ENCODE measurements at places on chromosomes 2 and 18.

DNA sequence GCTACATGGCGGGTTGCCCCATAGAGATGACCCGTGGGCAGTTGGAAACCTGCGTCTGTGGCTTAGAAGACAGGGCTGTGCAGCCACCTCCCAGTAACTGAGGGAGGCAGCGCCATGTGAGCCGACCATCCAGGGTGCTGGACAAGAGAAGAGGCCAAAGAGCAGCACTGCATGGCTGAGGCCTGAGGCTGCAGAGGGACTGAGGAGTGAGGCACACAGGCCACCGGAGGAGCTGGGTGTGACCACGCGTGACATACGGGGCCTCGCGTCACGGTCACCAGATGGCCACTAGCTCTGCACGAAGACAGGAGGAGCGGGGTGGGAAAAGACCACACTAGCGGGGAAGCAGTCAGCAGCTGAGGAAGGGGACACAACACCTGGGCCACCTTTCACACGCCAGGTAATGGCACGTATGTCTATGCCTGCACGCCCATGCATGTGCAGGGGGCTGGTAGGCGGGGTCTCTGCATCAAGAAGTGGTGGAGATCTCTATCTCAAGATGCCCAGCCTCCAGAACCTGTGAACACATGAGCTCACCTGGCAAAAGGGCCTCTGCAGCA lies 61.4 kb downstream of the NDUFA10 start:
- no peak for DNase-seq

DNA sequence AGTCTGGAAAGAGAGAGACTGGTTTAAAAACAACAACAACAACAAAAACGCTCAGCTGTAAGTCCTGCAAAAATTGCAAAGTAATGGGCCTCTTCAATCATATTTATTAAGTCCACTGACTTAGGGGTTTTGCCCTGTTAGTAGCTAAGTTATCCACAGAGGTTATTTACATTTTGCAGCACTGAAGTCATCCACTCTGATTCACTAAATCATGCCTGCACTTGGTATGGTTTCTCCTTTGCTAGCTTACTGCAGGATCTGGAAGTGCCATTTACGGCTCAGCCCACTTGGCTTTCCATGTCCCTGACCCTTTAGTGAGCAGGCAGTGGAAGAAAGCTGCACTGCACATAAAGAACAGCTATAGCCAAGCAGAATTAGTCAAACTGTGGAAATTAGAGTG lies 484.4 kb downstream of the NRXN1 start:
- DNase-seq: no peak

DNA sequence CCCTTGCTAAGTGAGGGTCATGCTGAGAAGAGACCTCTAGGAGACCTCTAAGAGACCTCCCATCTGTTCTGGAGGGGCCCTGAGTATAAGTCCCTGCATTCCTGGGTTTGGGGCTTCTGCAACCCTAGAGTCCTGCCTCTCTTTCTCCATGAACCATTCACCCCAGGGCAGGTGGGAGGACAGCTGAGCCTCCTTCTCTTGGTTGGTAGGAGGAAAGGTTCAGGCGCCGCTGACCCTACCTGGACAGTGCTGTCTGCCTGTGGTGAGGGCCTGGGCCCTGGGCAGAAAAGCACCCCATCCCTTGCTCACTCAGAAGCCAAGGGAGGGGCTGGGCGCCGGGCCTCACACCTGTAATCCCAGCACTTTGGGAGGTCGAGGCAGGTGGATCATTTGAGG lies 604 bp upstream of the VIL1 start:
- no peak for DNase-seq

DNA sequence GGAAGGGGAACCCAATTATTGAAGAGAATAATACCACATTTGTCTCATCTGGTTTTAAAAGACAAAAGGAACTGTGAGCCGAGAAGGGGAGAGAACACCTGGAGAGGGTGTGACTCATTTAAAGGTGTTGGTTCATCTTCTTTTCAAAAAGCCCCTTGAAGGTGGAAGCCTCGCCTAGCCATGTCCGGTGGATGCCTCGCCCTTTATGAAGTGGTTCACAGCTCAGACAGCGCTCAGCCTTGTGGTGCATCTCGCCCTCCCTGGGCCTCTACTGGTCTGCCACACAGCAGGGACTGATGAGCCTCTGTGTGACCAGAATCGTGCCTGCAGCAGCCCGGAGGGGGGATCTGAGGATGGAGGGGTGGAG lies 290.0 kb upstream of the CXCR4 start:
- no peak for DNase-seq

GRCh38 chr2:36338827-36339145 lies 16.8 kb upstream of the CRIM1 start:
- no peak for DNase-seq

- no peak for DNase-seq
Observed at GRCh38 chr18:12770469-12771219, 67.8 kb downstream of the PSMG2 start.

- DNase-seq: no peak
Observed at GRCh38 chr2:67309281-67309680, 87.9 kb upstream of the ETAA1 start.

DNA sequence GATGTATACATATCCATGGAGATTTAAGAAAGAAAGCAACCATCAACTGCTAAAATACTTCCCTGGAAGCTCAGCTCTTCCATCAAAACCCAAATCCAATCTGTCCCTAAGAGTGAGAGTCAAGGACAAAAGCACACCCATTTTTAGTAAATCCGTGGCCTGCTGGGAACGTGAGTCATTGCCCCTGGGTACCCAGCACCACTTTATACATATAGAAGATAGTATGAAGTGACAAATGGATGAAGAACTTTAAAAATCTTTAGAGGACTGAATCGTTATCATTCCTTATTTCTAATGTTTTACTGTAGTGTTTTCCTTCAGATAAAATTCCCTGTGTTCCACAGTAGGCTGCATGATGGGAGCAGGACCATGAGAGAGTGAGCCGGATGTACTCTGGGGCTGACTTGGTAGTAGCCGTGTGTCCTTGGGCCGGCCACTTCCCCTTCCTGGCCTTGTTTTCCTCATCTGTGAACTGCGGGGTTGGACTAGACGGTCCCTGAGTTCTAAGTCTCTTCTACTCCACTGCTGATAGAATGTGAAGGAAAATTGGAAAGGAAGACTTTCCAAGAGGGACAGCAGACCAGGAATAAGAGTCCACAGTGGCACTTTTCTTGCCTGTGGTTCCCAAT lies 28.5 kb upstream of the CEP68 start:
- no peak for DNase-seq

GRCh38 chr2:127664065-127664894 lies 11.1 kb downstream of the LIMS2 start:
- DNase-seq: no peak

GRCh38 chr2:186060744-186061440 lies 322.3 kb downstream of the FSIP2 start:
- no peak for DNase-seq

- no peak for DNase-seq
Observed at GRCh38 chr2:14700753-14701152, 68.2 kb downstream of the LRATD1 start.

DNA sequence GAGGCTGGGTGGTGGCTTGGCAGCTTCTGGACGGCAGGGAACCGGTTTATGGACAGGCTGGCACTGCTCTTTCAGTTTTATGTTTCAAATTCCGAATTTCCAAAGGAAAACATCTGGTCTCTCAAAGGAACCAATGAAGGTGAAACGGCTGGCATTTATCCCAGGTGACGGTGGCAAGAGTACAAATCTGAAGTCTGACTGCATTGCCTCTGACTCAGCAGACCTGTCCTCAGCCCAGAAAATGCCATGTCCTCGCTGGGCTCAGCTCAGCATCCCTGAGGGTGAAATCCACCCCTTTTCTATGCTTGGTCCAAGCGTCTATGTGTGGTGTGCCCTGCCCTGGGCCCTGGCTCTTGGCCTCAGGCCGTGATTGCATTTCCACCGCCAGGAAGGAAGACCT lies 38.1 kb downstream of the NAPG start:
- DNase-seq: no peak

- DNase-seq: no peak
Observed at GRCh38 chr2:117212562-117212961, 601.9 kb upstream of the DDX18 start.

- no peak for DNase-seq
Observed at GRCh38 chr18:54857499-54857898, 29.2 kb downstream of the RAB27B start.

DNA sequence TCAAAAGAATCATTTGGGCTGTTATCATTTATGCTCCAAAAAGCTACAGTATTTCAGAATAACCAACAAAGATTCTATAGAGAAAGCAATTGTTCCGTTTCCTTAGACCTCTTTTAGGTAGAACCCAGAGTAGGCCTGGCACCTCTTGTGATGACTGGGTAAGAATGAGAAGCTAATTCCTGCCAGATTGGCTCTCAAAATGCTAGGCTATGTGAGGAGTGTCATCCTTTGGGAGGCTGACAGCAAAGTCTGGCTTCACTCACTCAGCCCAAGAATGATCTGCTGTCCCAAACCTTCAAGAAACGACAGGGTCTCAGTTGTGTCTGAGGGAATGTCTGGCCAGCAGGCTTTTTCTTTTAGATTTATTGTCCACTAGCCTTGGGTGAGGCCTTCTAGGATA lies 4.5 kb downstream of the CERS6 start:
- no peak for DNase-seq
